Aortic smooth muscle cell (primary cell): ENCODE measurements at places on chromosomes 16 and 17. TPM values are rescaled to one million over a fixed set of nuclear protein-coding genes. Genes with fewer than 3 reads are reported as not detected.

The CEP95 gene
- total RNA-seq, result 21.7 and 28.8 TPM in 2 replicates

The NPTX1 gene
- 95.9 and 163 TPM in 2 replicates for total RNA-seq

The CDK3 gene
- total RNA-seq, result 0.92 and 0.99 TPM in 2 replicates

The SOX8 gene
- 1.4 and 4.5 TPM in 2 replicates for total RNA-seq

The AGRP gene
- not detected in 2 replicates for total RNA-seq

The SOX9 gene
- total RNA-seq, result 3.0 and 6.7 TPM in 2 replicates

The CDH11 gene
- 405 and 777 TPM in 2 replicates for total RNA-seq

The ALOX15B gene
- total RNA-seq, result not detected in 2 replicates

The RAB26 gene
- 2.0 and 2.4 TPM in 2 replicates for total RNA-seq
